ENCODE measurements at places on chromosomes 12 and 14. TPM values are rescaled to one million over a fixed set of nuclear protein-coding genes. Genes with fewer than 3 reads are reported as not detected.
A peak's percentile ranks its signal among the peaks of the same experiment; 100 is the strongest.

DNA sequence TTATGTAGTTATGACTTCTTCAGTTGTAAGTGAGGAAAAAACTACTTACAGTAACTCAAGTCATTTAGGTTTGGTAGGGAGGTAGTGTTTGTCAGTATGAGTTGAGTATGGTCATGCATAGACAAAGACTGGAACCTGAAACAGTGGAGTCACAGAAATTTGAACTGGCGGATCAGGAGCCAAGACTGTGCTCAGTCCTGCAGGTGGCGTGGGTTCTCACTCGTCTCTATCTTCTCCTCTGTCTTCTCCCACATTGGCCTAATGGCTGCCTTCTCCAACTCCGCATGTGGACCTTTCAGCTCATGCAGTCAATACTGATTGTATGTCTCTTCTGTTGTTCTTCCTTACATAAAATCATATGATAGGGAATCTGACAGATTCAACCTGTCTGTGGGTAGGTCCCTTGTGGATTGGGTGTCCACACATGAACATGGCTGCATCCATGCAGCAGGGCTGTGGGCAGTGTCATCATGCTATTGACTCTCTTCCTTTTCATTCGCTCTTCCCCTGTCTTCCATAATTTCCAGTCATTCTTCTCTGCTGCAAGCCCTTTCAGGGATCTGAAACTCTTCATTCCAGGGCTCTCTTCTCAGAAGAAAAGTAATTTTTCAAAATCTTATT lies 78.8 kb upstream of the NEDD1 start:
- H3K27me3 ChIP-seq, result no peaks in the 10 kb centered on the region
- H3K36me3 ChIP-seq, result no peaks in the 10 kb centered on the region
- no peak overlapping the region for H3K27ac ChIP-seq
- peak; percentile 32 for DNase-seq
- H3K4me1 ChIP-seq, result no peaks in the 10 kb centered on the region
- H3K4me3 ChIP-seq, result no peak overlapping the region

Gene TRHDE
- total RNA-seq, result not detected

Gene CKAP4
- total RNA-seq, result 19.0 TPM

DNA sequence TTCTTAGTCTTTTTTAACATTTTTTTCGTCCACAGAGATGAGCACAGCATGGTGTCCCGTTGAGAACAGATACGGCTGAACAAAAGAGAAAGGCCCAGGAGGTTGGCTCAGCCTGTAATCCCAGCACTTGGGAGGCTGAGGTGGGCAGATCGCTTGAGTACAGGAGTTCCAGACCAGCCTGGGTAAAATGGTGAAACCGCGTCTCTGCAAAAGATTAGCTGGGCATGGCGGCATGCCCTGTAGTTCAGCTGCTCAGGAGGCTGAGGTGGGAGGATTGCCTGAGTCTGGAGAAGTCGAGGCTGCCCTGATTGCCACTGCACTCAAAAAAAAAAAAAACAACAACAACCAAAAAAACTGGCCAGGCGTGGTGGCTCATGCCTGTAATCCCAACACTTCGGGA lies 5.9 kb upstream of the EP400 start:
- no peak overlapping the region for H3K27ac ChIP-seq
- H3K27me3 ChIP-seq, result no peaks in the 10 kb centered on the region
- peaks cover 15% of the 10 kb centered on the region for H3K4me1 ChIP-seq
- H3K4me3 ChIP-seq, result no peak overlapping the region
- H3K36me3 ChIP-seq, result peaks cover 32% of the 10 kb centered on the region

GRCh38 chr12:124418791-124419190 lies 123.9 kb downstream of the RFLNA start:
- no peaks in the 10 kb centered on the region for H3K4me1 ChIP-seq
- H3K27ac ChIP-seq, result no peak overlapping the region
- H3K27me3 ChIP-seq, result no peaks in the 10 kb centered on the region
- DNase-seq, result no peak
- H3K4me3 ChIP-seq, result no peak overlapping the region

DNA sequence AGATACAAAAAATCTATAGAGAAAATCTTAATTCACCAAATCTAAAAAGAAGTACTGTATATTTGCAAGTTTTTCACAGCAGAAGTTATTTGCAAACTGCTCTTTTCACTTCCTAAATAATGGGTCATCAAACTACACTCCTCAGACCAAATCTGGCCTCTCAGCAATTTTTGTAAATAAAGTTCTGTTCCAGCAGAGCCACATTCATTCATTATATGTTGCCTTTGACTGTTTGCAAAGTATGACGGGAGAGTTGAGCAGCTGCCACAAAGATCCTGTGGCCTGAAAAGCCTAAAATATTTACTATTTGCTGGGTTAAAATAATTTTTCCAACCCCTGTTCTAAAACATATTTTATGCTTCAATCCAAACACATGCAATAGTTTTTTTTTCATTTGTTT lies 1222.3 kb upstream of the SEL1L start:
- H3K36me3 ChIP-seq, result no peaks in the 10 kb centered on the region
- H3K4me1 ChIP-seq, result no peaks in the 10 kb centered on the region
- no peak for DNase-seq
- H3K27me3 ChIP-seq, result no peaks in the 10 kb centered on the region
- H3K4me3 ChIP-seq, result no peak overlapping the region
- H3K27ac ChIP-seq, result no peak overlapping the region

GRCh38 chr12:40240779-40241178 lies 16.0 kb downstream of the LRRK2 start:
- H3K27ac ChIP-seq, result no peak overlapping the region
- no peaks in the 10 kb centered on the region for H3K4me1 ChIP-seq
- no peaks in the 10 kb centered on the region for H3K36me3 ChIP-seq
- no peak overlapping the region for H3K4me3 ChIP-seq
- DNase-seq, result no peak

GRCh38 chr14:104313674-104314073 lies 175.3 kb downstream of the KIF26A start:
- H3K4me3 ChIP-seq, result no peak overlapping the region
- H3K36me3 ChIP-seq, result no peaks in the 10 kb centered on the region
- no peak overlapping the region for H3K27ac ChIP-seq
- H3K4me1 ChIP-seq, result no peaks in the 10 kb centered on the region
- no peak for DNase-seq

Gene TAS2R30
- 1.6 TPM for total RNA-seq

- H3K4me3 ChIP-seq, result no peak overlapping the region
- H3K27me3 ChIP-seq, result no peaks in the 10 kb centered on the region
- H3K27ac ChIP-seq, result peak overlapping the region; percentile 89
- H3K36me3 ChIP-seq, result no peaks in the 10 kb centered on the region
Measured at GRCh38 chr12:54415221-54415929, 3.7 kb downstream of the ITGA5 start.

GRCh38 chr12:65997056-65997455 lies 133.5 kb downstream of the LLPH start:
- no peaks in the 10 kb centered on the region for H3K36me3 ChIP-seq
- H3K27me3 ChIP-seq, result peaks cover 7% of the 10 kb centered on the region
- DNase-seq, result no peak
- no peak overlapping the region for H3K27ac ChIP-seq
- no peaks in the 10 kb centered on the region for H3K4me1 ChIP-seq

Gene CLEC2A
- total RNA-seq, result not detected

- peaks cover 7% of the 10 kb centered on the region for H3K27me3 ChIP-seq
- no peak for DNase-seq
Measured at GRCh38 chr12:23221066-23221465, 596.1 kb downstream of the ETNK1 start.

GRCh38 chr14:54116972-54117371 lies 160.3 kb upstream of the BMP4 start:
- no peak overlapping the region for H3K4me3 ChIP-seq
- H3K4me1 ChIP-seq, result no peaks in the 10 kb centered on the region
- DNase-seq, result no peak
- H3K36me3 ChIP-seq, result no peaks in the 10 kb centered on the region

- H3K36me3 ChIP-seq, result peaks cover 5% of the 10 kb centered on the region
- peaks cover 38% of the 10 kb centered on the region for H3K4me1 ChIP-seq
- no peak for DNase-seq
- no peak overlapping the region for H3K4me3 ChIP-seq
Measured at GRCh38 chr12:6340745-6341416, 995 bp downstream of the TNFRSF1A start.

- H3K27me3 ChIP-seq, result no peaks in the 10 kb centered on the region
- no peak for DNase-seq
- H3K36me3 ChIP-seq, result peaks cover 10% of the 10 kb centered on the region
- no peak overlapping the region for H3K27ac ChIP-seq
- peaks cover 3% of the 10 kb centered on the region for H3K4me1 ChIP-seq
- H3K4me3 ChIP-seq, result no peak overlapping the region
Measured at GRCh38 chr12:1234073-1234472, 243.1 kb downstream of the ERC1 start.

GRCh38 chr14:36585100-36585499 lies 2.7 kb upstream of the NKX2-8 start:
- H3K27ac ChIP-seq, result no peak overlapping the region
- H3K36me3 ChIP-seq, result no peaks in the 10 kb centered on the region
- H3K4me1 ChIP-seq, result peaks cover 2% of the 10 kb centered on the region
- DNase-seq, result no peak
- peaks cover 76% of the 10 kb centered on the region for H3K27me3 ChIP-seq
- no peak overlapping the region for H3K4me3 ChIP-seq

Gene KLRC2
- not detected for total RNA-seq

DNA sequence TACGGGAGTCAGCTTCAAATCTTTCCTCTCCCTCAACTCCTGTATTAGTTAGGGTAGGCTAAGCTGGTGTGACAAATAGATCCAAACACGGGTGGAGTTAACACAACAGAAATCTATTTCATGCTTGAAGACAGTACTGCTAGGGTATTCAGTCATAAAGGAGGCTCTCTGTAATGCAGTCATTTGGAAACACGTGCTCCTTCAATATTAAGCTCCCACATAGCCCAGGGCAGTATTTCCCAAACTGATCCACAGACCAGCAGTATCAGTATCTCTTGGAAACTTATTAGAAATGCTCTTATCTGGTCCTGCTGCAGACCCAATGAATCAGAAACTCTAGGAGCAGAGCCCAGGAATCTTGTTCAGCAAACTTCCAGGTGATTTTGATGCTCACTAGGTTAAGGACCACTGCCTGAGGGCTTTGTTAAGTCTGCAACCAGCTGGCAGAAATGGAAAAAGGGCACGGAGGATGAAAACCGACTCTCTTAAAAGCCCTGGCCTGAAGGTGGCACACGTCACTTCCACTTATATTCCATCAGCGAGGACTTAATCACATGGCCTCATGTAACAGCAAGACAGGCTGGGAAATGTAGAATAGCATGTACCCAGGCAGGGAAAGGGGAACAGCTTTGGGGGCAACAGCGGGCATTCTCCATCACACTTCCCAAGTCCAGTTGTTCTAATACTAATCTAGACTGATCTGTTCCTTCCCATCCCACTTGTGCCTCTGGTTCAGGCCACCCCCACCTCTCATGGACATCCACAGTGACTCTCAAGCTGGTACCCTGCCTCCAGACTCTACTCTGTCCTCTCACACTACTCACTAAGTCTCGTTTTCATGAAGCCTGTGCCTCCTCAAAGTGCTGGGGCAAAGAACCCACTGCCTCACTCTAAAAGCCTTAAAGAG lies 38.2 kb upstream of the RIC8B start:
- no peak overlapping the region for H3K4me3 ChIP-seq
- DNase-seq, result peak; percentile 49
- no peak overlapping the region for H3K27ac ChIP-seq
- no peaks in the 10 kb centered on the region for H3K36me3 ChIP-seq
- H3K27me3 ChIP-seq, result no peaks in the 10 kb centered on the region
- peaks cover 4% of the 10 kb centered on the region for H3K4me1 ChIP-seq

GRCh38 chr12:124073356-124074035 lies 100.5 kb downstream of the ZNF664 start:
- no peak overlapping the region for H3K27ac ChIP-seq
- no peaks in the 10 kb centered on the region for H3K4me1 ChIP-seq
- no peak for DNase-seq
- no peaks in the 10 kb centered on the region for H3K27me3 ChIP-seq

DNA sequence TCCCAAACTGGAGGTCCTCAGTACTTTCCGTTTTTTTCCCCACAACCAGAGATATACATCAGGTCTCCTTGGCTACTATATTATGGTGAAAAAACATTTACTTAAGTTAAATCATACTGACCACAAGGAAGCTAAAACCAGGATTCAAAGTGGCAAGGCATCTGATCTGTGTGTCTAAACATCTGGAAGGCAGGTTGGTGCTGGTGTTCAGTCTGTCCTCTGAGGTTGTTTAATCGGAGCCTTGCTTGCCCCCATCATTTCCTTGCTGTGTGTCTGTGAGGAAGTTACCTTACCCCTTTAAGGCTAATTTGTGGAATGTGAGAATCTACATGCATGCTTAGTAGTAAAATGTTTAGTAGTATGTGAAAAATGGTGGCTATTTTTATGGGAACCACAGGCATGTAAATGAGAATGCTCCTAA lies 75.6 kb downstream of the GALNT4 start:
- peaks cover 2% of the 10 kb centered on the region for H3K4me1 ChIP-seq
- H3K27ac ChIP-seq, result no peak overlapping the region
- no peak overlapping the region for H3K4me3 ChIP-seq
- peaks cover 13% of the 10 kb centered on the region for H3K36me3 ChIP-seq
- H3K27me3 ChIP-seq, result no peaks in the 10 kb centered on the region
- no peak for DNase-seq

- no peak for DNase-seq
- H3K27me3 ChIP-seq, result no peaks in the 10 kb centered on the region
- H3K36me3 ChIP-seq, result no peaks in the 10 kb centered on the region
- no peak overlapping the region for H3K27ac ChIP-seq
Measured at GRCh38 chr12:108596854-108597558, 878 bp downstream of the TMEM119 start.

Gene ADAM21
- 0.32 TPM for total RNA-seq

GRCh38 chr14:50763382-50764007 lies 67.5 kb downstream of the NIN start:
- peaks cover 50% of the 10 kb centered on the region for H3K36me3 ChIP-seq
- no peak overlapping the region for H3K4me3 ChIP-seq
- no peak overlapping the region for H3K27ac ChIP-seq
- DNase-seq, result no peak
- H3K27me3 ChIP-seq, result no peaks in the 10 kb centered on the region

GRCh38 chr12:84375449-84376170 lies 537.0 kb downstream of the SLC6A15 start:
- no peaks in the 10 kb centered on the region for H3K36me3 ChIP-seq
- no peaks in the 10 kb centered on the region for H3K4me1 ChIP-seq
- H3K27me3 ChIP-seq, result no peaks in the 10 kb centered on the region
- no peak overlapping the region for H3K4me3 ChIP-seq
- no peak for DNase-seq

Gene ZCRB1
- total RNA-seq, result 84.2 TPM

DNA sequence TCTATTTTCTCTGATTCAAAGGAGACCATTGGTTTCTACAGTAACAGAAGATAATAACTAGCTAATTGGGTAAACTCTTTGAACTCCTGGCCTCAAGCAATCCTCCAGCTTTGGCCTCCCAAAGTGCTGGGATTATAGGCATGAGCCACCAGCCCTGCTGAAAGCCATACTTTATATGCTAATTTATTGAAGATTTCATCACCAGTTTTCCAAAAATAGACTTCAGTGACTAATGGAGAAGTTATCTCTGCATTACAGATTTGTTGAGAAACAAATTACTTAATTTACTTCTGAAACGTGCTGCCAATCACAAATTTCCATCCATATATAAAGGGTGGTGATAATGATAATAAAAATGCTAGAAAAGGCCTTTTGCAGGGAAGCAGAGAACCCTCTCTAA lies 1758.1 kb upstream of the SEL1L start:
- H3K4me1 ChIP-seq, result no peaks in the 10 kb centered on the region
- H3K4me3 ChIP-seq, result no peak overlapping the region
- H3K27me3 ChIP-seq, result no peaks in the 10 kb centered on the region

Measured in activated naive CD4-positive, alpha-beta T cell treated with anti-CD3 and anti-CD28 coated beads for 36 hours (primary cell).